ENCODE measurements at places on chromosomes 16 and 17.

DNA sequence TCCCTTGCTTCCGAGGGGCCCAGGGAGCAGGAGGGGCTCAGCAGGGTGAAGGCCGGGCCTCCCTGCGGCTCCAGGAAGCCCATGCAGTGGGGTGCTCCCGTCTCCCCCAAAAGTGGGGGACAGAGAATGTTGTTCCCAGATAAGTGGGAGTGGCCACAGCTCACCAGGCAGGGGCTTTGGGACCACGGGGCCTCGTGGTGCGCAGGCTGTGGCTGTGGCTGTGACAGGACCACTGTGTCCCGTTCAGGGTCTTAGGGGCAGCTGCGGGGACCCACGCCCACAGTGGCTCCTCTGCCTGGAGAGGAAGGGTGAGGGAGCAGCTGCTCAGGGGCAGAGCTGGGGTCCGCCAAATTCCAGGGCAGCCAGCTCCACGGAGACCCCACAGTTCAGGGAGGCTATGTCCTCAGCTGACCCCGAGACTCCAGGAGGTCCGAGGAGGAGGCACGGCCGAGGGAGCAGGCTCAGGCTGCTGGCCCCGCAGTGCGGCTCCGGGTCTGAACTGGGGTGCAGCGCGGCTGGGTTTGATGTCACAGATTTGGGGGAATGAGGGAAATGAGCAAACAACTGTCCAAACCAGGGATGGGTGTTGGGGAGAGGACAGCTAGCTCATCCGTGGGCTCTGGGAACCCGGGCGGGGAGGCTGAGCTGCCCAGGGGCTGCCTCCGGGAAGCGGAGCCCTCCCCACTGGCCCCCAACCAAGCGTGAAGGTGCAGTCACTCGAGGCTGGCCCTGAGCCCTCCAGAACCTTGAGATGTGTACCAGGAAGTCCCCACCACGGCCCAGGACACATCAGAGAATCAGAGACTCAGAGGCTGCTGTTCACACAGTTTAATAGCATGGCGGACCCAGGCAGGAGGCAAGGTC is 23.4 kb downstream of the TPSD1 start:
- no peak for DNase-seq

GRCh38 chr16:58049232-58050185 is 24.0 kb downstream of the MMP15 start:
- no peak for DNase-seq

GRCh38 chr16:51035110-51035498 is 116.0 kb downstream of the SALL1 start:
- DNase-seq: no peak

DNA sequence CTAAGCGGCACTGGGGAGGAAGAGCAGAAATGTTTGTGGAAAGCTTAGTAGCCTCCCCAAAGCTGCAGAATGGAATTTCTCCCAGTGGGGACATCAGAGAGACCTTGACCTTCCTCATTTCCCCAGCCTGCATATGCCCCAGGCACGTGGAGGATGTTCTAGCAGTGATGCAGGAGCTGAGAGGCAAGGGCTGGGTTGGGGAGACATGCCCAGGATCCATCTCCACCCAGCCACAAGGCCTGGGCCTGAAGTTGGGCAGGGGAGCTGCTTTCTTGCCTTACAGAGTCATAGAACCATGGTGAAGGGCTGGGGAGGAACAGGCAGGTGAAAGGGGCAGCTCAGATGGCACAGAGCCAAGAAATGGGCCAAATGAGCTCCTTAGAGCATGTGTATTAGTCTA is 104.0 kb downstream of the TMEM132E start:
- DNase-seq: no peak

DNA sequence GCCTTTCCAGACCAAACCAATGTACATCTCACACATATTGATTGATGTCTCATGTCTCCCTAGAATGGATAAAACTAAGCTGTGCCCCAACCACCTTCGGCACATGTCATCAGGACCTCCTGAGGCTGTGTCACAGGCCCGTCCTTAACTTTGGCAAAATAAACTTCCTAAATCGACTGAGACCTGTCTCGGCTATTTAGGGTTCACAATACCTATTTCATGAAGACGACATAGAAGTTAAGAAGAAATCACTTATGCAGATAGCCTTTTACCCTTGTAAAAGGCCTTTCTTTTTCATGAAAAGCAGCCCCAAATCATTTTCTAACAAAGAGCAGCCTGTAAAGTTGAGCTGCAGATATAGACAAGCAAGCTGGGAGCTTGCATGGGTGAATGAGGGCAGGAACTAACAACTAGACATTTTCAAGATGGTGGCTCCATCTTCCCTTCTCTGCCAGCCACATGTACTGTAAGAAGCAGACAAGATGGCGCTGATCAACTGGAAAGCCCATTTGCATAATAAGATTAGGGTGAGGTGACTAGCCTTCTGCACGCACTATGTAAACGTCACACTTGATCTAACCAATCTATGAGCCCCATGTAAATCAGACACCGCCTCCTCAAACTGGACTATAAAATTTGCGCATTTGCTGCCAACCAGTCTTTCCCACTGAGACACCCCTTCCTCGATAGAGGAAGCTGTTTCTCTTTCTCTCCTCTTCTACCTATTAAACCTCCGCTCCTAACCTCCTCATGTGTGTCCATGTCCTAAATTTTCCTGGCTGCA is 4.7 kb upstream of the KDM8 start:
- no peak for DNase-seq

DNA sequence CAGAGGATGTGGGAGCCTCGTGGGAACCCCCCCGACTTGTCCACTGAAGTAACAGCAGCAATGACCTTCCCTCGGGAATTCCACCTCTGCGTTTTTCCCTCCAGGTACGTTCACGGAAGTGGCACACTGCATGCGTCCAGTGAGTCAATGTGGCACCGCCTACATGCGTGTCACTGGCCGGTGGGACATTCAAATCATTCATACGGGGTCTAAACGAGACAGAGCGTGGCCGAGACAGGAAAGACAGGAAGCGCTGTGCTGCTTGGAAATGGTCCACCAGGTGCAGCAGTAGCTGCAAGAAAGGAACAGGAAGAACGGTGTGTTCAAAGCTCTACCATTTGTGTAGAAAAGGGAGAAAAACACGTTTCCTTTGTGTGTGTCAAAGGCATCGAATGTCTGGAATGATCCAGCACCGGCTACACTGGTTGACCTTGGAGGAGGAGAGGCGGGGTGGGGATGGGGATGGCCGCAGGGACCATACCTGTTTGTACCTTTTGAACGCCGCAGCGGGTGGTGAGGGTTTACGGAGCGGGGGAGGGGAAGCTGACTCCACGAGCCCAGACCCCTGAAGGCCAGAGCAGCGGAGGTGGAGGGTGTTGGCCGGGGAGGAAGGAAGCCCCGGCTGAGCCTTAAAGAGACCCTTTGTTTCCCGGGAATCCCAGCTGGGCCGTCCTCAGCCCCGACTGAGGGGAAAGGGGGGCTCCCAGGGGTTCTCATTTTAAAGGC is 1.7 kb upstream of the PGAP6 start:
- DNase-seq: no peak

- DNase-seq: no peak
Measured at GRCh38 chr16:19071811-19072777, 4.7 kb downstream of the COQ7 start.

DNA sequence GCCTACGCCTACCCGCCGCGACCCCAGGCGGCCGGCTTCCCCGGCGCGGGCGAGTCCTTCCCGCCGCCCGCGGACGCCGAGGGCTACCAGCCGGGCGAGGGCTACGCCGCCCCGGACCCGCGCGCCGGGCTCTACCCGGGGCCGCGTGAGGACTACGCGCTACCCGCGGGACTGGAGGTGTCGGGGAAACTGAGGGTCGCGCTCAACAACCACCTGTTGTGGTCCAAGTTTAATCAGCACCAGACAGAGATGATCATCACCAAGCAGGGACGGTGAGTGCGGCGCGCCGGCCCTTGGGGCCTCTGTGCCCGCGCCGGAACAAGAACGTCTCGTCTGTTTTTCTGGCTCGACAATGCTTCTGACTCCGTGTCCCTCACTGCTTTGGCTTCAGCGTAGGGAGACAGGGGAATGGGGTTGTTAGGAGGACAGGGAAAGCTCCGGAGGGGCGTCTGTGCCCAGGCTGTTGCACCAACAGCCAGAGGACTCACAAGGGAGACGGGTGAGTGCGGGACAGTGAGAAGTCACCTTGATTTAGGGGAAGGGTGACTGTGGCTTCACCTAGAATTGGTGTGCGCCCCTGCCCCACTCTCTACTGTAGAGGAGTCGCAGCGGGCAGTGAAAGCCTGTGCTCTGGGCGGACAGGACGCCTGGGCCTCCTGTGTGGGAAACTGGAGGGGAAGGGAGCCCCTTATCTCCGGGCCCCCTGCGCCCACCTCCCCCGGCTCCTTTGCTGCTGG is 806 bp downstream of the TBX21 start:
- DNase-seq: no peak

DNA sequence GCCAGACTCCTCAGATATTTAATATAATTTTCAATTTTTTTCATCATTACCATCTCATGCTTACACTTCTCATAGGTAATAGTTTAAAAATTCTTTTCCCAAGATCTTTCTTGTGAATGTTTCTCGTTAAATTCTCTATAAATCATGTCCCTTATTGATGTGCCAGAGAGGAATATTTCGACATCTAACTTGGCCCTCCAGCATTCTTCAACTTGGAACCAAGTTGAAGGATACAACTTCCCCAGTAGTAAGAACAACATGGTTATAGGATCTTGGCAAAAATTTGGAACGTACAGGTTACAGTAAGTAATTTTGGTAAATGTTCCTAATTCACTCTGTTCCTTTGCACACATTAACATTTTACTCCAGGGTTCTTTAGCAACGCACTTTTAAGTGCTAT is 731.8 kb downstream of the CDH11 start:
- DNase-seq: no peak

GRCh38 chr16:84739349-84740124 is 39.7 kb downstream of the USP10 start:
- no peak for DNase-seq

DNA sequence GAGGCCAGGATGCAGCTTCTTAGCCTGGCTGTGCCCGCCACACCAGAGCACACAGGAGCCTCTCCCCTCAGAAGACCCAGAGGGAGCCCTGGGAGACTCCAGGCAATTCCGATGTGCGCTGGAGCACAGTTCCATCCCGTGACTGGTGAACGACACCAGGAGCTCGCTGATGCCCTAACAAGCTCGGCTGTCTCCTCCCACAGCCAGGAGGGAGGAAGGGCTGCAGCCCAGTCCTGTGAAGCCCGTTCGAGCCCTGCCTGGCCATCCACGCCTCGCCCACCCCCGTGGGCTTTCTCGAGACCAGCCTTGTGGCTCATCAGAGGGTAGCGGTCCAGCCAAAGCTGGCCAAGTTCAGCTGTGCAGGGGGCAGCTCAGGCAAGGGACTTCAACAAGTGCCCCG is 21.8 kb upstream of the RASD1 start:
- no peak for DNase-seq

DNA sequence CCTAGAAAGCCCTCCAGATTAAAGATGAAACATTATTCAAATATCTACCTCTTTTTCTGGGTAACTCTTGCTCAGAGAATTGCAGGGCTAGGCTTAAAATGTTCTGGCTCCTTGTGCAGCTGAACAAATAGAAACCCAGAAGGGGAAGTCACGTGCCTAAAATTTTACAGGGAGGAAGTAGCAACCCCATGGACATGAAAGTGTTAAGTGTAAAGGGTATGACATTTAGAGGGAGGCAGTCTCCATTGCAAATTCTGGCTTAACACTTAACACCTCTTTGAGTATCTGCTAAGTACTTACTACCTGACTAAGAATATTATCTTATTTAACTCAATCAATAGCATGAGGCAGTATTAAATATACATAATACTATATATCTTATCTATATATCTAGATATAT is 376.1 kb upstream of the ERCC4 start:
- DNase-seq: no peak

DNA sequence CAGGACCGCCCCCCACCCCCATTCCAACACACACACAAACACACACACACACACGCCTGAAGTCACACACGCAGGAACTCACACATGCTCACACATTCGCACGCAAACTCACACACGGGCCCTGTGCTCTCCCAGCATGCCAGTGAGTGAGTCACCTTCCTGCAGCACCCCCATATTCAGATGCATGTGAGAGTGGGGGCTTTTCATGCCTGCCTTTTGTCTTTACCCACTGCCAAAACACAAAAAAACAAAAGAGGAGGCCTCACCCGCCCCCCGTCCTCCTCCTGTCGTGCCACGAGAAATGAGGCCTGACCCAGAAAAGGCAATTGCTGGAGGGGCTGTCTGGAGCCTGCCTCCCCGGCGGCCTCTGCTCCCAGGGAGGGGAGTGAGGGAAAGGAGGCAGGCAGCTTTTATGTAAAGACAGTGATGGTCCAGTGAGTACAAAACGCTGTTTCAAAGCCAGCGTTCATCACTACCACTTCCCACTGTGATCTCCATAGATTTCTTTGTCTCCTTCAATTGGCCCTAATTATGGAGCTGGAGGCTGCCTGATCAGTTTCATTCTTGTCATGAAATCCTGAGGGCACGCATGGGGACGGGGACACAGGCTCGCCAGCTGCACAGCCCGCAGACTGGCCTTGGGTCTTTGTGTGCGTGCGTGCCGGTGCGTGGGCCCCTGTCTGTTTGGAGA is 29.5 kb upstream of the GSE1 start:
- no peak for DNase-seq

DNA sequence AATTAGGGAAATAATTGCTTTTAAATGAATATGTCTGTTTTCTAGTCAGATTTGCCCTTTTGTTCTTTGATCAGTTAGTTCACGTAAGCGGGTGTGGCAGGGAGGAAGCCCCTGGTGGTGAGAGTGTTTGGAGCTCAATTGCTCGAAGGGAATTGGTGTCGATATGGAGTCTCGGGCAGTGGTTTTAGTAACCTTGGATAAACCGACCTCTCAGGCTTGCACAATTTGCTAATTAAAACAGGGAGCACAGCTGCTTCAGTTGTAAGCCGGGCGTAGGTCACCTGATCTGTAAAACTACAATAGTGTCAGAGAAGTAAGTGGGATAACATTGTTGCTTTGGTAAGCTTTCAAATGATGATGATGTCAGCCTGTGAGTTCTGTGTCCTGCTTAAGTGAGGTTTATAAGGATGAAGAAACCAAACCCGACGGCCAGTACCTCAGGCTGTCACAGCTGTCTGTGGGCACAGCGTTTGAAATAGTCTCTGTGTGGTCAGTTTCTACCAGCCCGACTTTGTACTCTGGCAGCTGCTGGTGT is 2.9 kb downstream of the ZNF750 start:
- DNase-seq: no peak

DNA sequence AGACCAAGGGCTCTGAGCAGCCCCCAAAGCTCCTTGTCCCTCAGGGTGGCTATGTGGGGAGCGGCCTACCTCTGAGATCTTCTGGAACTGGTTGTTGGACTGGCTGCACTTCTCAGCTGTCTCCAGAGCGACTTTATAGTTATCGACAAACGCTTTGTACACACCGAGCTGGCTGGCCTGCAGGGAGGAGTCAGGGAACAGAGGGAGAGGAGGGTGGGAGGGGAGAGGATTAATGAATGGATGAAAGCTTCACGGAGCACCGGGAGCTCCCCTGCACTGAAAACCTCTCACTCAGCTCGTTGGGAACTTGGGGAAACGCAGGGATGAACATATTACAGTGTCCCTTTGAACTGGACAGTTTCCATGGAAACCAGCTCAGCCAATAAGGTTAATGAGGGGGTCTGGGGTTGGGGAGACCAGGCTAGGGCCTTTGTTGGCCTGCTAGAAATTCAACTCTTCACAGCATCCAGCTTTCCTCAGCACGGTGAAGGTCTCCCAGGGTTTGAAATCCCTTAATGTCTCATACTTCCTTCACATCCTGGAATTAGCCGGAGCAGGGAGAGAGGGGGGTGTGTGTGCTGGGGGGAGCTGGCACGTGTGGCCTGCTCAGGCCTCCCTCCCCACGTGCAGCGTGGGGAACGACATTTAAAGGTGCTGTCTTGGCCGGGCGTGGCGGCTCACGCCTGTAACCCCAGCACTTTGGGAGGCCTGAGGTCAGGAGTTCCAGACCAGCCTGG is 86.7 kb downstream of the TIMM22 start:
- no peak for DNase-seq

- DNase-seq: no peak
Measured at GRCh38 chr17:29115961-29116803, 64.0 kb downstream of the MYO18A start.
